ENCODE measurements at places on chromosomes 4 and X. TPM values are rescaled to one million over a fixed set of nuclear protein-coding genes. Genes with fewer than 3 reads are reported as not detected.
A peak's percentile ranks its signal among the peaks of the same experiment; 100 is the strongest.

Gene SSX5
- not detected for total RNA-seq

Gene POU4F2
- not detected for total RNA-seq

Gene PAGE4
- not detected for total RNA-seq

Gene BTK
- total RNA-seq = not detected

Gene TEX13B
- not detected for total RNA-seq

Gene POF1B
- not detected for total RNA-seq

- H3K4me1 ChIP-seq = no peaks in the 10 kb centered on the region
- no peaks in the 10 kb centered on the region for H3K27me3 ChIP-seq
- no peaks in the 10 kb centered on the region for H3K36me3 ChIP-seq
- no peak overlapping the region for H3K4me3 ChIP-seq
- DNase-seq = peak; percentile 32
- no peak overlapping the region for H3K27ac ChIP-seq
Observed at GRCh38 chr4:24988776-24989175, 42.0 kb downstream of the LGI2 start.

DNA sequence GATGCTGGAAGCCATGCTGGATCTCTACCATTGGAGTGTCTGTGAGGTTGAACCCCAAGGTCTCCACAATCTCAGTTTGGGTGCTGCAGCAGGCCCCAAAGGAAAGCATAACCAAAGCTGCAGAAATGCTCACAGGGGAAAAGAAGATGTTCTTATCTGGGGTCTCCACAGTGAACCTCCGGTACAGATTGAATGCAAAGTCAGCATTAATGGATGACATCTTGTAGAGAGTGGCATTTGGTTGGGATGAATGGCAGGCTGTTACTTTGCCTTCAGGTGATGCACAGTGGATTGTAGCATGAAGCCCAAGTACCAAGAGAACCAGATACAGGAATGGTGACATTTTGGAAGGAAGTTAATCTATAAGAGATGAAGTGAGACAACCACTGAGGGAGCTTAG, 1.8 kb downstream of the SERPINA7 start:
- H3K4me3 ChIP-seq = no peak overlapping the region
- H3K27me3 ChIP-seq = no peaks in the 10 kb centered on the region
- DNase-seq = no peak
- no peaks in the 10 kb centered on the region for H3K4me1 ChIP-seq

DNA sequence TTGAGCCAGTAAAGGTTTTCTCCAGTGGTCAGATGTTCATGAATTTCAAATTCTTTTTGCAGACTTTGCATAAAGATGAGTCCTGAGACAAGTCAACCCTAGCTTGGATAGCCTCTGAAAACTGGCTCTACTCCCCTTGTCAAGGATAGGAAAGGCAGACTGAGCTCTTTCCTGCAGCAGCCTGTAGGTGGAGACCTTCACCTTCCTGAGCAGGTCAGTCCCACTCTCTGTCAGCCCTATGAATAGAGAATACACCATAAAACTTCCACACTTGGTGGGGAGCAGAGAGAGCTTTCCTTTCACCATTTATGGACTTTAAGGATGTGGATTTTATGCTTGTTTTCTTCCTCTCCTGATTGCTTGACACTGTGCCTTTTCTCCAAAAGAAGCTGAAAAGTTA, 41.9 kb downstream of the PCDH19 start:
- peak; percentile 1 for DNase-seq
- H3K4me1 ChIP-seq = no peaks in the 10 kb centered on the region
- no peaks in the 10 kb centered on the region for H3K27me3 ChIP-seq

- no peak for DNase-seq
- no peak overlapping the region for H3K27ac ChIP-seq
- no peaks in the 10 kb centered on the region for H3K36me3 ChIP-seq
- no peaks in the 10 kb centered on the region for H3K27me3 ChIP-seq
- H3K4me3 ChIP-seq = no peak overlapping the region
- H3K4me1 ChIP-seq = no peaks in the 10 kb centered on the region
Observed at GRCh38 chr4:65391382-65391781, 278.9 kb downstream of the EPHA5 start.

DNA sequence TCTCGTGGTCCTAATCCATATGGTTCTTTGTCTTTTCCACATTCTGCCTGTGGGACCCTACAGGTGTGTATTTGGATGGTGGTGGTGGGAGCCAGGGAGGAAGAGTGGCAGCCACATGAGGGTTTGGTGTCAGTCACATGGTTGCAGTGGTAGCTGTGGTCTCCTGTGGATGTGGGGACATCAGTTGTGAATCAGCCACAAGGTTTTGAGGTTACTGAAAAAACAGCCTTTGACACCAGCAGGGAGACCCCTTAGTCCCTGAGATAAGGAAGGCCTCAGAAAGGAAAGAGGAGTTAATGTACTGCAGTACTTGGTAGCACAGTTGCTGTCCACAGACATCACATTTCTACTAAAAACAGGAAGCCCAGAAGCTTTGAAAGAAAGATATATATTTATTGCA, 15.8 kb upstream of the GAGE10 start:
- H3K4me1 ChIP-seq = no peaks in the 10 kb centered on the region
- no peaks in the 10 kb centered on the region for H3K27me3 ChIP-seq
- no peak for DNase-seq
- no peak overlapping the region for H3K4me3 ChIP-seq
- no peaks in the 10 kb centered on the region for H3K36me3 ChIP-seq
- H3K27ac ChIP-seq = no peak overlapping the region

DNA sequence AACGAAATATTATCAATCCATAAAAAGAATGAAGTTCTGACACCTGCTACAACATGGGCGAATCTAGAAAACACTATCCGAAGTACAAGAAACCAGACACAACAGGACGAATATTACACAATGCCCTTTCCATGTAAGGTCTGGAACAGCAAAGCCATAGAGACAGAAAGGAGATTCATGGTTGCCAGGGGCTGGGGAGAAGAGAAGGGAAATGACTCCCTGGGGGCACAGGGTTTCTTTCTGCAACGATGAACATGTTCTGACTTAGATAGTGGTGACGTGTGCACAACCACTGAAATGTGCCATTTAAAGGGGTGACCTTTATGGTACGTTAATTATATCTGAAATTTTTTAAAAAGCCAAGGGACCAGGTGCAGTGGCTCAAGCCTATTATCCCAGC, 28.3 kb downstream of the GPR143 start:
- no peak overlapping the region for H3K4me3 ChIP-seq
- no peak for DNase-seq
- H3K27ac ChIP-seq = no peak overlapping the region
- H3K27me3 ChIP-seq = no peaks in the 10 kb centered on the region
- H3K4me1 ChIP-seq = no peaks in the 10 kb centered on the region

DNA sequence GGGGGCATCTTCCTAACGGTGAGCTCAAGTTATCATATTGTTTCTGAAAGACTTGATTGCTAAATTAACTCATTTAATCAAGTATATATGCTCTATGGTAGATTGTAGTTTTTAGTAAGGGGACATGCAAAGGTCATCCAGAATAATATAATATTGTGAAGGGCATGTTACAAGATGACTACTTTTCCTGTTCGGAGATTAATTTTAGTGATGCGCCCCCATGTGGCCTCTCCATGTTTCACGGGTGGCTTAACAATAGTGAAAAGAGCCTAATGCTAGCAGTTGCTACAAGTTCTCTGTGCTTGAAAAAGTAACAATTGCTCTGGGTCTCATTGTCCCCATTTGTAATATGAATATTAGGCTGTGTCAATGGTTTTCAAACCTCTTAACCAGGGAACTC, 12.2 kb downstream of the SMPX start:
- no peak overlapping the region for H3K4me3 ChIP-seq
- DNase-seq = no peak

- DNase-seq = no peak
- H3K27ac ChIP-seq = no peak overlapping the region
- no peaks in the 10 kb centered on the region for H3K36me3 ChIP-seq
- no peaks in the 10 kb centered on the region for H3K4me1 ChIP-seq
- H3K27me3 ChIP-seq = no peaks in the 10 kb centered on the region
Observed at GRCh38 chr4:1593881-1594345, 90.2 kb downstream of the FAM53A start.
